Cardiac muscle cell (in vitro differentiated cells and primary cell): ENCODE measurements at places on chromosomes 7 and 10. TPM values are rescaled to one million over a fixed set of nuclear protein-coding genes. Genes with fewer than 3 reads are reported as not detected.
A peak's percentile ranks its signal among the peaks of the same experiment; 100 is the strongest.

DNA sequence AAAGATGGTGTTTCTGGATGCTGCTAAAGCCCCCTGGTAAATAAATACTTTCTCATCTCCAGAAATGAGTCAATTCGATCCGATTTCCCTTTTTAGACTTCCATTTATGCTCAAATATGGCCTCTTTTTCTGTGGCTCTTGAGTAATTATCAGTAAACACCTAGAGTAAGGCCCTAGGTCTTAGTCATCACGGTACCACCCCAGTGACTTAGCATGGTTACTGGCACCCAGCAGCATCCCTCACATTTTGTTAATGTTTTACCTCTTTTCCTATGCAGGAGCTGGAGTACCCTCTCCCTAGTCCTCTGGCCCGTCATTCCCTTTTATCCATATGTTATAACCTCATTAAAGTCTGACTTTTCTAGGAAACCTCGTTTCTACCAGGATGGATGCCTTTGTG is 19.5 kb downstream of the CHN2 start:
- H3K27ac ChIP-seq: no peak overlapping the region
- H3K36me3 ChIP-seq: no peaks in the 10 kb centered on the region
- peaks cover 22% of the 10 kb centered on the region for H3K4me1 ChIP-seq
- no peak overlapping the region for H3K4me3 ChIP-seq
- DNase-seq: no peak

The AGBL3 gene
- 1.4 and 1.7 TPM in 2 replicates for total RNA-seq

- H3K4me1 ChIP-seq: no peaks in the 10 kb centered on the region
- DNase-seq: peak; percentile 83
- H3K36me3 ChIP-seq: no peaks in the 10 kb centered on the region
- H3K27ac ChIP-seq: no peak overlapping the region
- H3K4me3 ChIP-seq: no peak overlapping the region
Measured at GRCh38 chr7:29865526-29865925, 59.2 kb downstream of the WIPF3 start.

The OGDHL gene
- total RNA-seq: 35.4 and 44.6 TPM in 2 replicates

- H3K4me3 ChIP-seq: no peak overlapping the region
- H3K27ac ChIP-seq: no peak overlapping the region
- H3K36me3 ChIP-seq: peaks cover 7% of the 10 kb centered on the region
- no peaks in the 10 kb centered on the region for H3K4me1 ChIP-seq
- H3K27me3 ChIP-seq: no peaks in the 10 kb centered on the region
Measured at GRCh38 chr7:102450242-102450641, 14.4 kb downstream of the ALKBH4 start.

The CCL26 gene
- total RNA-seq: not detected in 2 replicates

GRCh38 chr7:11233871-11234270 is 260.2 kb downstream of the PHF14 start:
- no peaks in the 10 kb centered on the region for H3K36me3 ChIP-seq
- H3K4me3 ChIP-seq: no peak overlapping the region
- no peaks in the 10 kb centered on the region for H3K27me3 ChIP-seq

- H3K4me1 ChIP-seq: no peaks in the 10 kb centered on the region
- H3K4me3 ChIP-seq: peak overlapping the region; percentile 28
- H3K27me3 ChIP-seq: no peaks in the 10 kb centered on the region
- H3K36me3 ChIP-seq: no peaks in the 10 kb centered on the region
- H3K27ac ChIP-seq: no peak overlapping the region
Measured at GRCh38 chr10:46541017-46541661, 15.3 kb downstream of the GPRIN2 start.

DNA sequence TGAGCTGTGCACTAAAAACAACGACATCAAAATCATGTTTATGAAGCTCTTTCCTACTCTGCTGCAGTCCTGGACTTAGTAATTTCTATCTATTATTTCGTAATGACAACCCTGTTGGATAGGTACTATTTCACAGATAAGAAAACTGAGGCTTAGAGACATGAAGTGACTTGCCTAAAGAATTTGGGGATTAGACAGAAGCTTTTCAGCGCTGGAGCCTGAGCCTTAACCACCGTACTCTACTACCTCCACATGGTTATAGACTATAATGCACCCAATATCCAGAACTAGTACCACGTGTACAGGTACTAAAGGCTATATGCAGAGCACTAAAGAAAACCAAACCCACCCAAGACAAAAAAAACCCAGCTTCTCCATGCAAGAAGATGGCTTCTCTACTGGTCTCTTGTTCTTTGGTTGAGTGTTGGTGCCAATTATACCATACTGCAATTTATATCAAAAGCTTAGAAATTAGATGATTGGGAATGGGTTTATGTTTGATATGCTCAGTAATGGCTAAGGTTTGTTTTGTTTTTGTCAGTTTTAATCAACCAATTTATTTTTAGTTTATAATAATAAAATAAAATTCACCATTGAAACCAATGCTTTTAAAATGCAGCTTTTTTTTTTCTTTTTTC is 6.5 kb upstream of the SNX10 start:
- H3K27me3 ChIP-seq: no peaks in the 10 kb centered on the region
- no peak overlapping the region for H3K27ac ChIP-seq
- no peaks in the 10 kb centered on the region for H3K36me3 ChIP-seq
- no peak overlapping the region for H3K4me3 ChIP-seq
- DNase-seq: no peak

The AKR1B15 gene
- total RNA-seq: 0.21 and 1.6 TPM in 2 replicates

GRCh38 chr7:122535086-122535485 is 163.8 kb downstream of the RNF133 start:
- no peak for DNase-seq
- no peak overlapping the region for H3K4me3 ChIP-seq
- no peaks in the 10 kb centered on the region for H3K27me3 ChIP-seq
